ENCODE measurements at places on chromosomes 6 and 20.

- no peak for DNase-seq
Observed at GRCh38 chr6:125269328-125269985, 32.3 kb downstream of the HDDC2 start.

GRCh38 chr20:22366631-22367030, 217.7 kb downstream of the FOXA2 start:
- DNase-seq = no peak

- DNase-seq = no peak
Observed at GRCh38 chr6:111585241-111585973, 20.3 kb downstream of the TRAF3IP2 start.

- DNase-seq = no peak
Observed at GRCh38 chr6:94041945-94042709, 622.8 kb upstream of the EPHA7 start.

DNA sequence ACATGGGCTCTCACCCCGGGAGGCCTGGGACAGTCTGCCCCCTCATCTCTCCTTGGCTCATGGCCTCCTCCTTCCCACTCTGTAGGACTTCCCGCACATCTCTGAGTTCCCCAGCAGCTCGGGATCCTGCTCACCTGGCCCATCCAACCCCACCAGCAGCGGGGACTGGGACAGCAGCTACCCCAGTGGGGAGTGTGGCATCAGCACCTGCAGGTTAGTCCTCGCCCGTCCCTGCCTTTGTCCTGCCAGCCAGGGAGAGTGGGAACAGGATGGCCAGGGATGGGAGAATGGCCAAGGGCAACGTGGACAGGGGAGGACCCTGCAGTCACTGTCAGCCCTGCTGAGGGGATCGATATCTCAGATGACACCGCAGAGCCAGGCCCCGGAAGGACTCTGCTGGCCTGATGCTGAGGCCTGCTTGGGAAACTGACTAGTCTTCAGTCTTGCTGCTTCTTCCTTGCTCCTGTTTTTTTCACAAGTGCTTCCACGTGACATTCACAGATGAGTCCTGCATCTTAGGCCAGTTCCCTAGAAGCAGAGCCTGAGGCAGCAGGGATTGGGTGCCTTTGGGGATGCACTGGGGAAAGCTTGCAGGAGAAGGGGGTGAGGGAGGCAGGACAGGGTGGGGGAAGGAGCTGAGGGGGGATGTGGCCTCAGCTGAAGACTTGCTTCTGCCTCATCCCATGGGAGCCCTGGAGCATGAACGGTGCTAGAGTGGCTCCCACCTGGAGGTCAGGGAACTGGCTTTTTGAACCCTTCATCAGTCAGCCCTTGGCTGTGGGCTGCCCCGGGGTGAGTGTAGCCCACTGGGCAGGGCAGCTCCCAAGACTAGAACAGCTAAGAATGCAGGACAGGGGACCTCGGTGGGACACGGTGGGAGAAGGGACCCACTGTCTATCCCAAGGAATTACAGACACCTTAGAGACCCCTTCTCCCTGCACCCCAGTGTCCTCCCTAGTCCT, 120.1 kb downstream of the JPH2 start:
- DNase-seq = no peak

GRCh38 chr6:166584853-166585429, 1.5 kb downstream of the RAMACL start:
- no peak for DNase-seq

GRCh38 chr6:15443119-15443830, 197.4 kb downstream of the JARID2 start:
- DNase-seq = no peak

DNA sequence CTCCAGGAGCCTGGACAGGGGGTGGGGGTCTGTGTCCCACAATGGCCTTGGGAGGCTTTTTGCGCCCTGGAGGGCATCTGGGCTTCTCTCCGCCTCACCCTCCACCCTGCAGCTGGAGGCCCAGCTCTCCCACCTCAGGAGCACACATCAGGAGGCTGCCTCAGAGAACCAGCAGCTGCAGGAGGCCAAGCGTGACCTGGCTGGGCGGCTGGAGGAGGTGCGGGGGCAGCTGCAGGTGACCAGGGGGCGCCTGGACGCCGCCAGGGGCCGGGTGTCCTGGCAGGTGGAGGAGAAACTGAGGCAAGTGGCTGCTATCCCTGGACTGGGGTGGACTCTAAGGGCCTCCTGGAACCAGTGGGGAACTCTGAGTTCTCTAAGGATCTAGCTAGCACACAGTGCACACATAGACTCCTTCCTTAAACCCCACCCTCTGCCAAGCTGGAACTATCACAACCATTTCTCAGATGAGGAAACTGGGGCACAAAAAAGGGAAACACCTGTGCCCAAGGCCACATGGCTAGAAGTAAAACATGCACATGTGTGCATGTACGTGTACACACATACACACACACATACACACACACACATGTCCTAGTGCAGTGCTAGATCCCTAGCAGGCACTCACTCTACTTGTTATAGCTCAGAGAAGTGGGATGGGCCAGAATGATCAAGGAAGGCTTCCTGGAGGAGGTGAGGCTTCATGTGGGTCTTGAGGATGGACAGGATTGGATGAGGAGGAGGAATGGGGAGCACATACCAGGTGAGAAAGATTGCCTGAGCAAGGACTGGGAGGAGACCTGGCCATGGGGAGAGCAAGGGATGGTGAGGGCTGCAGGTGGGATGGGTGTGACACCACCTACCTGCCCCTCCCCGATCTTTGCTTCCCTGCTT, 22.9 kb downstream of the RAB44 start:
- DNase-seq = no peak

- DNase-seq = no peak
Observed at GRCh38 chr6:117352466-117353081, 73.2 kb downstream of the ROS1 start.

GRCh38 chr6:73665686-73666319, 12.0 kb upstream of the SLC17A5 start:
- no peak for DNase-seq

DNA sequence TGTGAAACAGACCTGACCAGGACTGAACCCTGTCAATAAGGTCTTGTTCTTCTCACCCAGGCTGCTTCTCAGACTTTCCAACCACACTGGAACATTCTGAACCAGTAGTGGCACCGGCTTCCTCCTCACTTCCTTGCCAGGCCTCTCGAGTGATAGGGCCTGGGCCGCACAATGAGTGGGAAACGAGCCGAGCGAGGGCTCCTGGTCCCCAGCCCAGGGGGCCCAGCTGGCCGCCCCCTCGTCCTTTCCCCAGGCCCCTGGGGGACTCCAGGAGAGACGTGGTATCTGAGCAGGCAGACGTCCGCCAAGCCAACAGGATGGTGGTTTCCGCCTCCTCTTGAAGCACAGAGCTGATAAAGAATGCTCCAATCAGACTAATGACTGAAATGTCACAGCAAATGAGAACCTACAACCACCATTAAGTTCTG, 117.9 kb downstream of the GMDS start:
- DNase-seq = no peak

GRCh38 chr6:69164564-69165229, 529.6 kb downstream of the ADGRB3 start:
- no peak for DNase-seq

GRCh38 chr6:83381949-83382348, 48.9 kb downstream of the ME1 start:
- DNase-seq = no peak

DNA sequence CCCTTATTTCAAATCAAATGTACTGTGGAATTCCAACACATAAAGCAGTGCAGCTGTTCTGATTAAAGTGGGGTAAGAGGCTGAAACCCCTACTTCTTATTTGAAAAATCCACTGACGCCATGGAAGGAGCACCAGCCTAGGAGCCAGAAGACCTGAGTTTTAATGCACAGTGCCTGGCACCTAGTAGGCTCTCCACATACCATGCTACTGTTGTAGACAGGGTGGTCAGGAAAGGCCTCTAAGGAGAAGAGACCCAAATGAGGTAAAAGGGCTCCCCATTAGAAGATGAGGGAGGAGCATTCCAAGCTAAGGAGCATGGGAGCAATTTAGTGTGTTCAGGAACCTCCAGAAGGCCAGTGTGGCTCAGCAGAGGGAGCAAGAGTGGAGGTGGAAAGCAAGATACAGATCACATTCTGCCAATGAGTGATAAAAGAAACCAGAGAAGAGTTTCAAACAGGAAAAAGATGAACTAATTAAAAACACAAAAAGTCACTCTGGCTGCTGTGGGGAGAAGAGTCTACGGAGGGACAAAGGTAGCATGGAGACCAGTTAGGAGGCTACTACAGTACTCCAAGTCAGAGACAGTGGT, 11.8 kb upstream of the ZNF76 start:
- DNase-seq = no peak

- DNase-seq = no peak
Observed at GRCh38 chr20:3237958-3238615, 903 bp downstream of the SLC4A11 start.

- DNase-seq = no peak
Observed at GRCh38 chr6:118770835-118771234, 119.4 kb upstream of the CEP85L start.

- DNase-seq = peak; percentile 14
Observed at GRCh38 chr6:18595774-18596530, 208.8 kb downstream of the RNF144B start.

DNA sequence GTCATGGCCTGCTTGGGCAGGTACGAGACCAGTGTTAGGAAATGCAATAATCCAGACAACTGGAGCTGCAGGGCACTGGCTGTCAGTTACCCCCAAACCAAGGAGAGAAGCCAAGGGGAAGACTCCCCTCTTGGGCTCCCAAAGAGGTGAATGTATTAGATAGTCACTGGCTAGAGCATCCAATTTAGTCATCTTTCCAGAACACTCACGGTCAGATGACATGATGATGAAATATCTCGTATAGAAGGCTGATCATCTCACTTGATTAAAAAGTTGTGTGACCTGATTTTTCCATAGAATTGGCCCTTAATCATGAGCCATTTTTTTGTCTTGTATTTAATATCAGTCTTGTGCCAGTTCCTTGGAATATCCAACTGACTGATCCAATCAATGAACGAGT, 40.7 kb downstream of the SLC22A3 start:
- DNase-seq = no peak

DNA sequence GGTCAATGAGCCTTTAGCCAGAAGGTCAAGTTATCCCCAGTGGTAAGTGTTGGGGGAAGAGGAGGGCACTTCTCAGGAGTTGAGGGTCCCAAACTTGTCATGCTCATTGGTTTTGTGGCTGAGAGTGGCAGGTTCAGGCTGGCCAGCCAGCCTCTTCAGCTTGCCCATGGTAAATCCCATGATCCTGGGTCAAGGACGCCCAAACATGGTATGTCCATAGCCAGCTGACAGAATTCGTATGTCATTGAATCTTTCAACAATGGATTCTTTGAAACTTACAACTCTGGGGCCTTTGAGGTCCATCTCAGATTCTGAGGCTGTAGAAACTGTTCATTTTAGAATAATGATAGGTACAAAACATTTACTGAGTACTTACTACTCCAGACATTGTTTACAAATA, 36.1 kb upstream of the RSPO4 start:
- DNase-seq = no peak

DNA sequence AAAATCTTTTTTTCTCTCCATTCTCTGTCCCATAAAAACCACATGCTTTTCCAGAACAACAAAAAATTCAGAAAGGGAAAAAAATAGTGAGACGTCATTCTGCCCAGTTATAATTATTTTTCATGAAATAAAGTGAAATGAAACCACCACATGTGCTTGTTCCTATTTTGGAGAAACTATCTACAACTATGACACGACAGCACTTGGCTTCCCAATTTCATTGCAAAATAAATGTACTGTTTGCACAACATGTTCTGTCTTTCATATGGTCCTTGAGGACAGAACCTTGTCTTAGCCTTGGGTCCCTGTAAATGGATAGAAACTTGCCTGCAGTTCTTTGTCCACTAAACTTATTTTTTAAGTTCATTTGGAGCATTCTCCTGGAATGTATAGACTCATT, 5.6 kb upstream of the MAN1A1 start:
- no peak for DNase-seq

DNA sequence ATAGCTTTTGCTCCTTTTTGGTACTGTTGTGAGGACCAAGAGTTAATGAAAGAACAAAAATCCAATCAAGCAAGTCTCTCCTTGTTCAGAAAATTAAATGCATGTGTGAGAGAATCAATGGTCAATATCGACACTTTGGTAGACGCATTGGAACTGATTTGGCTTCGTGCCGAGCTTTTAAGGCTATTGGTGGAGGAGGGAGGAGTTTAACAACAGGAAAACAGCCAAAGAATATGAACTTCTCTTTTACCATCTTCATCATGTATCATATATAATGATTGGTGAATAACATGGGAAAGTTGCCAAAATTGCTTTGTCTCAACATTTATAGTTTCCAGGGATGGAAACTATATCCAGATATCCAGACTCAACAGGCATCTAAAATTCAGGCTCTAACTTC, 266.5 kb upstream of the CITED2 start:
- no peak for DNase-seq

All from CD4-positive, alpha-beta T cell treated with Interleukin-6 at 100 ng/mL for 8 hours (primary cell).